ENCODE measurements at places on chromosomes 3 and 15. TPM values are rescaled to one million over a fixed set of nuclear protein-coding genes. Genes with fewer than 3 reads are reported as not detected.

GRM2 gene
- total RNA-seq, result under 0.01 TPM

SOX2 gene
- total RNA-seq, result not detected

TMEM202 gene
- not detected for total RNA-seq

GPR171 gene
- not detected for total RNA-seq

IGF2BP2 gene
- total RNA-seq, result 26.2 TPM

CTXN2 gene
- total RNA-seq, result not detected

CFAP100 gene
- not detected for total RNA-seq

UBE2E2 gene
- 86.8 TPM for total RNA-seq

KNG1 gene
- not detected for total RNA-seq

CPN2 gene
- not detected for total RNA-seq

ARL6IP5 gene
- 132 TPM for total RNA-seq

GRK7 gene
- total RNA-seq, result not detected

SLC7A14 gene
- 1.3 TPM for total RNA-seq

CLDN1 gene
- 2.6 TPM for total RNA-seq

MORF4L1 gene
- total RNA-seq, result 345 TPM

ELL3 gene
- total RNA-seq, result 10.1 TPM

ESYT3 gene
- total RNA-seq, result 0.51 TPM

RFX7 gene
- 5.6 TPM for total RNA-seq

ADGRG7 gene
- not detected for total RNA-seq

PLA2G4B gene
- total RNA-seq, result 1.3 TPM

All from fibroblast of lung (primary cell).